ENCODE measurements at places on chromosomes 3 and 15. TPM values are rescaled to one million over a fixed set of nuclear protein-coding genes. Genes with fewer than 3 reads are reported as not detected.

DNA sequence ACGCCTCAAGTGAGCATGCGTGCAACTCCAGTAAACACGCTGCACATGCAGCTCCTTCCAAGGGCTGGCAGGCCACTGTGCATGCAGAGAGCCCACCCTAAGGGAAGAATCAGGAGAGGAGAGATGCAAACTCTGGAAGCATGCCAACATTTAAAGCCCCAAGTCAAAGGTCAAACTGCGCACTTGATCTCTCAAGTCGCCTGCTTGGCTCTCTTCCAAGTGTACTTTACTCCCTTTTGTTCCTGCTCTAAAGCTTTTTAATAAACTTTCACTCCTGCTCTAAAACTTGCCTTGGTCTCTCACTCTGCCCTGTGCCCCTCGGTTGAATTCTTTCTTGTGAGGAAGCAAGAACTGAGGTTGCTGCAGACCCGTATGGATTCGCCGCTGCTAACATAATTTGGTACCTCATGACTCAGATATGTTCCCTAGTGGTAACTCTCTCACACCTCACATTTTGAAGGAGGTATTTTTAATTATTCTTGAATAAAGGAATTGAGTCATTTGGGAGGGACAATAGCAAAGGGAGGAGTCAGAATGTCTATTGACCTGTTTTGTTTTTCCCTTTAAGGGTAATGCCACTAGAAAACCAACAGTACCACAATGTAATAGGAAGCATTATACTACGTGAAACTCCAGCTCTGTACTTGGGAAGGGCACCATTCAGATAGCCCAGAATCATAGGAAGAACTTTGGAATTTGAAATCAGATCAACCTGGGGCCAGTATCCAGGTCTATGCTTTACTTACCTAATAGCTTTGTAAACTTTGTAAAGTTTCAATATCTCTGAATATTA is 19.6 kb upstream of the DGKG start:
- no peak for DNase-seq

DNA sequence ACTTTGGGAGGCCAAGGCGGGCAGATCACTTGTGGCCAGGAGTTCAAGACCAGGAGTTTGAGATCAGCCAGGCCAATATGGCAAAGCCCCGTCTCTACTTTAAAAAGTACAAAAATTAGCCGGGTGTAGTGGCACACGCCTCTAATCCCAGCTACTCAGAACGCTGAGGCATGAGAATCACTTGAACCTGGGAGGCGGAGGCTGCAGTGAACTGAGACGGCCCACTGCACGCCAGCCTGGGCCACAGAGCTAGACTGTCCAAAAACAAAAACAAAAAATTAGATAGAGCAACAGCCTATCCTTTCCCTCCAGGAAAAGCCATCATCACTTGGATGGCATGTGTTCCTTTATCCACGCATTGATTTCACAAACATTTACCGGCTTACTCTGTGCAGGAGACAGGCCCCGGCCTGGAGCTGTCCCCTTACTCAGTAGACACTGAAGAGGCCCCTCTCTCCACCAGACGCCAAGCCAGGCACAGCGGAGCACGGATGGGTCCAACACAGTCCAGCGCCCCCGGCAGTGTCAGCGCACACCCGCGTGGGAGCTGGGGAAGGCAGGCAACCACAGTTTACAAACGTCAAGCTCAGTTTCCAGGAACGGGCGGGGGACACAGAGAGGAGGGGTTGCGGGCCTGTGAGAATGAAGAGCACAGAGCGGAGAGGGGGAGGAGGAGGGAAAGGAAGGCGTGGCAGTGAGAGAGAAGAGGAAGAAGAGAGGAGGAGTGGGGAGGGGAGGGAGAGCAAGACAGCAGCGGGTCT is 3.1 kb downstream of the GP5 start:
- DNase-seq = no peak

DNA sequence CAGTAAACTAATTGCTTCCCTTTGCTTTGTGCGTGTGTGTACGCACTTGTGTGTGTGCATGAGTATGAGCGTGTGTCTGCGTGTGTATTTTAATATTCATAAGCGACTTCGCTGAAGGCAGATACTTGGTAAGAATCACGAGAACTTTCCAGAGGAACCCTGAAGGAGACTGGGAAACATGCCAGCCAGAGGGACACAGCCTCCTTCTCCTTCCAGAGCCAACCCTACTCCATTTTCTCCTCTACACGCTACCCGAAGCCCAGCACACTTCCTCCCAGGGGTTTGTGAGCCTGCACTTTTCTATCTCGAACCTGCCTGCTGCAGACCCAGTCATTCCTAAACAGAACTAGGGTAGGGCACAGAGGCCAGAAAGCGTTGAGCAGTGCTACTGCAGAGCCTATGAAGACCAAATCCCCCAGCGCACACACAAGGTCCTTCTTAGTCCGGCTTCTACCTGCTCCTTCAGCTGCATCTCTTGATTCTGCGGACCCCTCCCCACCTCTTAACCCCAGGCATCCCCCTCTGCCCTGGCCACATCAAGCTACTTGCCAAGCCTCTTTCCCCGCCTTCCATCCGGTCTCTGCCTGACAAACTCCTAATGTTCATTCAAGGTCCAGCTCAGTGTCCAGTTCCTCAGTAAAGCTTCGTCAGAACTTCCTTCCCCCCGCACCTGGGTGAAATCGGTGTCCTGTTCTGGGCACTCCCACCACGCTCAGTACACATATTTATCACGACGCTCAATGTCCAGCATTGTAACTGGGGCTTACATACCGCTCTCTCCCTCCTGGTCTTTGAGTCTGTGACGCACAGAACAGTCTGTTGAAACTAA is 191.8 kb downstream of the FAM43A start:
- DNase-seq = no peak

DNA sequence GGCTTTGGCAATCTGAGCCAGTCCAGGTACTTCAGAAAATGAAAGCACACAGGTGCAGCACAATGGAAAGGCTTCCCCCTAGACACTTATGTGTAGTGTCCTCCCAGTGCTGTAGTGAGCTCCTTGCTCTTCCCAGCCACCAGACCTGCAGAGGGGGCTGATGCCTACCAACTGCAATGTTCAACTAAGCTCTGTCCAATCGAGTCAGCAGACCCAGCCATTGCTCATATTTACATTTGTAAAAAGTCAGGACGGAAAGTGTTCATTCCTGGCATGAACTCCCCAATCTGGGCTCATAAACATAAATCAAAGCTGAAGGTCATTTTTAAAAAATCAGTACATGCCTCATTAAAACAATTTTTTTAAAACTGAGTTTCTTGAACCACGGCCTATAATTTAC is 73.0 kb downstream of the FOXP1 start:
- peak; percentile 19 for DNase-seq

- DNase-seq = no peak
Measured at GRCh38 chr3:103963599-103963998, 1403.1 kb upstream of the ALCAM start.

DNA sequence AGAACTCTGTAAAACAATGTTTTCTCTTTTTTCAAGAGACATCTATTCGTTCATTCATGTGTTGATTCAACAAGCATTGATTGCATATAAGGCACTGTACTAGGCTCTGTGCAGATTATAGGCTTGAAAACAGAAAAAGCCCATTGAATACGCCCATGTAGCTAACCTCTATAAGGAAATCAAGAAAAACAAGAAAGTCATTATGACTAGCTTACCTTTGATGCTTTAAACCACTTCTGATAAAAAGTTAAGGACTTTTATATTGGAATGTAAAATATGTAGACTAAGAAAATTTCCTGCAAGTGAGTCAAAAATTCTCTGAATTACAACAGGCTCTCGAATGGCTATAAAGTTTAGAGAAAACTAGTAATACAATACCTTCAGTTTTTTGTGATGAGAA is 92.5 kb downstream of the BDH1 start:
- DNase-seq = no peak

DNA sequence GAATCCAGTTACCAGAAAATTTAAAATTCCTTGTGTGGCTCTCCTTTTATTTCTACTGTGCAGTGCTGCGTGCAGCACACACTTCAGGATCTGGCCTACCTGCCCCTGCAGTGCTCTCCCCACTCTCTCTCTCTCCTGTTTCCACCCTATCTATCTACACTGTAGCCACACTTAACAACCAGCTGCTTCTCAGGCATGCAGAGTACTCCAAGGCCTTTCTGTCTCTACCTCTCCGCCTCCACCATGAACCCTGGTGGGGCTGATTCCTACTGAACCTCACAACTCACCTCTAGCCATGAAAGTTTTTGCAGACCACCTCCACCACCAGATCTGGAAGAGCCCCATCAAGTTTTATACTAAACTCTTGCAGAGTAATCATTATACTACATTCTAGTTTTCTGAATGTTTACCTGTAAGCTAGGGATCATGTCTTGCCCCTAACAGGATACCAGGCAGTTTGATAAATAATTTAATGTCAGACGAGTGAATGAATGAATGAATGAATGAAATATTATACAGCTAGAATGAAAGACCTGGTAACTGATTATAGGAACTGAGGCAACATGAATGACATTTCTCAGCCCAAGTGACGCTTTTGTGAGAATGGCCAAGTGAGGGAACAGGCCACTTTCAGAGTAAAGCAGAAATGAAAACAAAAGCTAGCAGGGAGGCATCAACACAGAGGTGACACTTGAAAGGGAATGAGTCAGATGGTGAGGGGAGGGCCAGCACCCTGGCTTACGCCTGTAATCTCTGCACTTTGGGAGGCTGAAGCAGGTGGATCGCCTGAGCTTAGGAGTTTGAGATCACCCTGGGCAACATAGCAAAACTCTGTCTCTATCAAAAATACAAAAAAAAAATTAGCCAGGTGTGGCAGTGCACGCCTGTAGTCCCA is 363.5 kb downstream of the FOXP1 start:
- no peak for DNase-seq

DNA sequence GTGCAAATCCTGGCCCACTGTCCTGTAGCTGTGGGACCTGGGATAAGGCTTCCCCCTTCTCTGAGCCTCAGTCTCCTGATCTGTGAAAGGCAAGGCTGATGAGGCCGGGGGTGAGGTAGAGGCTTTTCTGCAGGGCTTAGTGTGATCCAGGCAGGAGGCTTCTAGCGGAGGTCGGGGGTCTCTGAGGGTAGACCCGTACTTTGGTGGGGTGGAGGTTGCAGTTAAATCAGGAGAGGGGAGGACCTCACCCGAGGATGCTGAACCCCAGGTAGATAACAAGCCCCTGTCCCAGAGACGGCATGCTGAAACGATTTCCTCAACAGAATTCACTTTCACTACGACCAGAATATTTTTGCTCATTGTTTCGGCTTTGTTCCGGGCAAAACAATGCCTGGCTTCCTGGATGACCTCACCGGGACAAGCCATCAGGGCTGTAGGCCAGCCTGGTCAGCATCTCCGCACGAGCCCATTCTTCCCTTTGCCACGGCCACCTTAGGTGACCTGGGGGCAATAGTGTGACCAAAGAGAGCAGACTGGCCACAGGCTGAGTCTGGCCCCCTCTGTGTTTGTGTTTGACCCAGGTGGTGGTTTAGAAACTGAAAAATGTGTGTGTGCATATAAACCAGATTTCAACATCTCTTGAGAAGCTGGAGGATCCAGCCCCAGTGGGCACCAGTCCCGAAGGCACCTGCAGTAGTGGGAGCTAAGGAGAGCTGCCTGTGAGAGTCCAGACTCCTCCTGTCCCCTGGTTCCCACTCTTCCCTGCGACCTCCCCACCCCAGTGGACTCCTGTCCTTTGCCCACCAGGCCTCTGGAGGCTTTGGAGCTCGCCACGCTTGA is 33.0 kb downstream of the SLC6A6 start:
- no peak for DNase-seq

GRCh38 chr15:76185716-76186115 is 125.6 kb downstream of the ETFA start:
- peak; percentile 76 for DNase-seq

DNA sequence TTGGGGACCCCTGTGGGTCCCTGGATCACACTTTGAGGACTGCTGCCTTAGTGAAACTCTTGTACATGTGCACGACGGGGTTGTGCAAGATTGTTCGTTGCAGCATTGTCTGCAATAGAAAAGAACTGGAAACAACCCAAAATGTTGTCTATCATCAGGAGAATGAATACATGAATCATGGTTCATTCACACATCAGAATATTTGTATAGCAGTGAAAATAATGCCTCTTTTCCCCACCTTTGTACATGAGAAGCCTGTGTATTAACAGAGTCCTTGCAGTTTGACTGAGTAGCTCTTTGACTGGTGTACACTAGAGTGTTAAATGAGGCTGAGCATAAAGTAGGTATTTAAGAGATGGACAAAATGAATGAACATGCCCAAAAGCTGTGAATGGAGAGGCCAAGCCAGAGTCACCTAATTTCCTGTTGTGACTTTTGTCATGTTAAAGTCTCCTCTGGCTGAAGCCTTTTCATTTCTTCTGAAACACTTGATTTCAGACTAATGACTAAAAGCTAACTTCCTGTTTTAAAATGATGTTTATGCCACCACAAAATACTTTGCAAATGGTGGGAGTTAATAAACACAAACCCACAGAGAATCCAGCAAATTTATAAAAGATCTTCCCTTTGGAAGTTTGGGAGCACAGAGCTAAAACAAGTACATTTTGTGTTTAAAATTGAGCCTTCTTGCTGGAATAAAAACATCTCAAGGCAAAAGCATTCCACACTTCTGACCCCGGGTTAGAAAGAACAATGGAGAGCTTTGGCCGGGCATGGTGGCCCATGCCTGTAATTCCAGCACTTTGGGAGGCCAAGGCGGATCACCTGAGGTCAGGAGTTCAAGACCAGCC is 20.6 kb upstream of the USP3 start:
- DNase-seq = no peak

DNA sequence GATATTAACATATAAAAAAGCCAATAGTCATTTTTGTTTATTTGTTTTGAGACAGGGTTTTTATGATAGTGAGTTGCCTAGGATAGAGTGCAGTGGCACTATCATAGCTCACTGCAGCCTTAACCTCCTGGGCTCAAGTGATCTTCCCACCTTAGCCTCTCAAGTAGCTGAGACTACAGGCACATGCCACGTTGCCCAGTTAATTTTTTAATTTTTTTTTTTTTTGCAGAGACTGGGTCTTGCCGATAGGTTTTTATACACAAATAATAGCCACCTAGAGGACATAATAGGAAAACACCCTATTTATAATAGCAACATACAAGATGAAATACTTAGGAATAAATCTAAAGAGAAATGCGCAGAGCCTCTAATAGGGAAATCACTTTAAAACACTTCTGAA is 13.3 kb downstream of the EIF3J start:
- DNase-seq = peak; percentile 25

- no peak for DNase-seq
Measured at GRCh38 chr15:23370578-23370977, 16.0 kb downstream of the GOLGA8S start.

- DNase-seq = no peak
Measured at GRCh38 chr3:114223143-114223542, 14.2 kb downstream of the ZNF80 start.

DNA sequence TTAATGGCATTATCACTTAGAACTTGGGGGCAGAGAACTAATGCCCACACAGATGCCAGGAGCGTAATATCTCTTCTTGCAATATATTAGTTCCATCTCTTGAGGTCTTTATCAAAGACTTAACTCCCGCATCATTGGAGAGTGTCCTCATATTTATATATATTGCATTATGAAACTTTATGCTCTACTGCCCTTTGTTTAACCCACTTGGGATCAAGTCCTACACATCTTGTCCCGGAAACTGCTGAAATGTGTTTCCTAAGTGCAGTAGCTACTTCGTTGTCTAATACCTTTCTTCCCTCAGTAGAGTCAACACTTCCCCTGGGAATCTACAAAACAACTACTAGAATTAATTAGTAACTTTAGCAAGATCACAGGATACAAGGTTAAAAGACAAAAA is 1029.2 kb downstream of the OTOL1 start:
- DNase-seq = no peak

Gene TMIE
- total RNA-seq = not detected

Measured in H4 (cell line).